ENCODE measurements at places on chromosomes 2 and 18.
A peak's percentile ranks its signal among the peaks of the same experiment; 100 is the strongest.

DNA sequence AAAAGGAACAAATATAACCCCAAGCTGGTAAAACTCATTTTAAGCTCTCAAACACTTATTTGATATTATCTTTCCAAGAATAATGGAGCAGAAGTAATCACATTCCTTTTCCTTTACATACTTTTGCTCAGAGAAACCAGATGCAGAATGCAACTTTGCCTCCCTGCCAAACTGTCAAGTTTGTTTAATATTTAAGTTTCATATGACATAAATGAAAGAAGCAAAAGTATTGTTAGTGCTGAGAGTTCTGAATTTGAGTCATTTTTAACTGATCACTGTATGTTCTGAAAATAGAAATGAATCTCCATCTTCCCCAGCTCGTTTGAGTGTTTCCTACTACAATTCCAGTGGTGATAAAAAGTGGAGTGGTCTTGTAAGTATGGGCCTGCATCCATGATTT, 423.4 kb downstream of the PID1 start:
- peaks cover 6% of the 10 kb centered on the region for H3K4me1 ChIP-seq
- H3K36me3 ChIP-seq: no peaks in the 10 kb centered on the region
- H3K27ac ChIP-seq: no peak overlapping the region

GRCh38 chr2:150919901-150920300, 341.8 kb downstream of the RBM43 start:
- peaks cover 7% of the 10 kb centered on the region for H3K4me1 ChIP-seq
- DNase-seq: no peak
- no peaks in the 10 kb centered on the region for H3K36me3 ChIP-seq
- no peak overlapping the region for H3K27ac ChIP-seq

DNA sequence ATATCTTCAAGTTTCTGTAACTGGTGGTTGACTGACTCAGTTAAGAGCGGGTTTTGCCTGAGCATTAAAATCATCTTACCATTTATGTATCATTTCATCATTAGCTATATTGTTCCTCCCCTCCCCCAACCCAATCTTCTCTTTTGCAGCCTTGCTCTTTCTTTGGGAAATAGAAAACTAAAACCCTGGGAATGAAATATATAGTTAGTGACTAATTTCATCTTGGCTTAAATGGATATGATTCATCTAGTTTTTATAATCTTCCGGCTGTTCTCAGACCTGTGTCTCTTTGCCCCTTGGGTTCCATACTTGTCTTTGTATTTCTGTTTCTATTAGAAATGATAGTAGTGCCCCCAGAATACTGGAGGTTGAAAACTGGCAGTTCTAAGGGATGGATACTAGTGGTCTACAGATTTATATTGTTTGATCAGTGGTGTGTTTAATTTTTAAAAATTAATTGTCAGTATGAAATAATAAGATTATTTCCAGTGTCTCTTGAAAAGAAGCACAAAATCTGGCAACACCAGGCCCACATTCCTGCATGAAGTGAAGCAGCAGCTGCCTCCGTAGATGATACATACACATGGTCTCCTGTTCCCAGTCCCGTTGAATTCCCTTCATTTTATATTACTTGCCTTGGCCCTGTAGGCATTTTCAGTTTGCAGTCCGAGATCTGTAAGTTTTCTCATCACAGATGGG, 44.5 kb downstream of the PHLPP1 start:
- peaks cover 6% of the 10 kb centered on the region for H3K36me3 ChIP-seq
- H3K27ac ChIP-seq: peak overlapping the region; percentile 48
- no peak for DNase-seq
- no peak overlapping the region for H3K4me3 ChIP-seq
- peaks cover 38% of the 10 kb centered on the region for H3K4me1 ChIP-seq

DNA sequence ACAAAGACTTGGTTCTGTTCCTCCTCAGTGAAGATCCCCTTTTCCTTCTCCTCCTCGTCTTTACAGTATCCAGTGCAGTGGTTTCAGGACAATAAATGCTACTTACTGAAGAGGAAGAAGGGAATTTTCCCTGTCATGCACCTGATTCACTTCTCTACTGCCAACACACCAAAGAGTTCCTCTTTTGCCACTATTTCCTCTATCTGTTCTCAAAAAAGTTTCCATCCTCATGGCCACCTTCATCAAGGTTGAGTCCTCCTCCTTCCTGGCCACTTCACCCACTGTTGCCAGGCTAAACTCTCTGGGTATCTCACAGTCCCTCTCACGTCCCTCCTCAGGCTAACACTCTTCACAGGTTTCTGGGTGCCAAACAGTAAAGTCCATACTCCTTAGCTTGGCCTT, 41.7 kb downstream of the PLEKHM3 start:
- no peaks in the 10 kb centered on the region for H3K27me3 ChIP-seq
- H3K4me3 ChIP-seq: no peak overlapping the region
- DNase-seq: no peak
- no peak overlapping the region for H3K27ac ChIP-seq
- H3K4me1 ChIP-seq: peaks cover 8% of the 10 kb centered on the region

DNA sequence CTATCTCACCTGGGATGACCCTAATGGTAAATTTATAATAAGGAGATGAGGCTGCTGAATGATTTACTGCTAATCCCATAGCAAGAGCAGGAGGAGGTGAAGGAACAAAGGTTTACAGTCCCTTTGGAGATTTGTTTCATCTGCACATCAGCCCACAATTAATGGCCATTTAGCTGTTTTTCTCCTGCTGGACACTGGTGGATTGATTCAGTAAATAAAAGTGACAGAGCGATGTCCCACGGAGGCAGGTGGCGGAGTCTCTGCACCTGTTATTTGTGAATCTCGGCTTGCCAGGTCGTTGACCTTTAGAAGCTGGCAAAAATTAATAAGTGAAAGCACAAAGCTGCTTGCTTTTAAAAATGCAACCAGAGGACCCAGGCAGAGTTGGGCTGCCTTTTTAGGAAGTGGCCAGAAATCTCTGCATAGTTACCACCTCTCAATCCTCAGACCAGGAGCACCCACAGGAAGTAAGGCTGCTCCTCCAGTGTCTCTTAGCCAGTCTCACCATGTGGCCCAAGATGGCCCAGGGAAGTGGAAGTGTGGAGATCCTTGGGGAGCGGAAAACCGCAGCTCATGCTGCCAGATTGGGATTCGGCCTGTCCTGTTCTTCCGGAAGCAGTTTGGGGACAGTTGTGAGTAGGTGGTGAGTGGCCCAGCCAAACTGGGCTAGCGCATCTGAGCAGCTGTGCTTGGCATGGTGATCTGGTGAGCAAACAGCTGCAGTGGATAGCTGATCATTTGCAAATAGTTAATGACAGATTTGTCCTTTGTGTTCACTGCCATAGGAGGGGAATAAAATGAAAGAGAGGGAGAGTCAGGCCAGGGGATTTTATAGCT, 1005.7 kb upstream of the PIK3C3 start:
- no peak for DNase-seq
- no peaks in the 10 kb centered on the region for H3K36me3 ChIP-seq
- no peaks in the 10 kb centered on the region for H3K27me3 ChIP-seq
- H3K27ac ChIP-seq: no peak overlapping the region
- no peak overlapping the region for H3K4me3 ChIP-seq

- no peak overlapping the region for H3K27ac ChIP-seq
- no peak overlapping the region for H3K4me3 ChIP-seq
- no peaks in the 10 kb centered on the region for H3K36me3 ChIP-seq
- DNase-seq: no peak
- peaks cover 29% of the 10 kb centered on the region for H3K4me1 ChIP-seq
- H3K27me3 ChIP-seq: no peaks in the 10 kb centered on the region
Measured at GRCh38 chr2:855177-855576, 95.5 kb upstream of the SNTG2 start.

DNA sequence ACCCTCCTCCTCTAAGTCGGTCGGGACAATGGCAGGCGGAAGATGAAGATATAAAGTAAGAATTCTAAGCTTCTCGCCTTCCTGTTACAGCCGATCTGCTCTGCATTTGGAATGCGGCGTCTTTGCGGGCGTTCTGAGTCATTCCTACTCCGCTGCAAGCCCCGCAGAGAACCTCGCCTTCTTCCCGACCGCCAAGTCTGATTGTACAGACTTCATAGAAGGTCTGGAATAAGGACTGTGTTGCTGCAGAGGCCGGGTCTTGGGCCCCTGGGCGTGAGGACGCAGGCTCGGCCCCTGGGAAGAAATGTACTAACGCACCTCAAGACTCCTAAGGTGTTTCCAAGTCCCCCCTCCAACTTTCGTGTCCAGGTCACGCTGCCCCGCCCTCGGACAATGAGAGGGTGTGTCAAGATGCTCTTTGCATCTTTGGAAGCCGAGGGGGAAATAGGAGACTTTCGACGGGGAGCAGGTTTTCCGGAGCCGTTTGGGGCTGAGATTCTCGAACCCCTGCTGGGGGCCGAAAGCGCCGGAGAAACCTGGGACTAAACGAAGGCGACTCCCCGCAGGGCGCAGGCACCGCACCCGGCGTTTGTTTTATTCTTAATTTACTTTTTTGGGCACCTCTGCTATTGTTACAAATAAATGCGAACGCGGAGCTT, 12.7 kb upstream of the PAX3 start:
- no peaks in the 10 kb centered on the region for H3K36me3 ChIP-seq
- peaks cover 100% of the 10 kb centered on the region for H3K27me3 ChIP-seq
- H3K27ac ChIP-seq: no peak overlapping the region

DNA sequence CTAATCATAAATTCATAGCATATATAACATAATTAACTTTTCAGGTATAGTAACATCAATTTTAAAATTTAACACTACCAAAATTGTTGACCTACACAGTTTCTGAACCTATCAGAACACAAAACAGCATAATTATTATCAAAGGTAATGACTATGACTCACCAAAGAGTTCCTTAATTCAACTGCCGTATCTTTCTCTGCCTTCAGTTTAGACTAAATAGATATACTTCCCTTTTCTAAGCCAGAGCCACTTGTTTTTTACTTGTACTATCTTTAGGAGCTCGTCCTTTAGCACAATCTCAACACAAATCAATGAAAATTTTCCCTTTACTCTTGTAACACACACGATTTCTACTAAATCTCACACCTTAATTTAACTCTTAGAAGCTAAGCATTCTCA, 54.4 kb downstream of the CCDC88A start:
- H3K27ac ChIP-seq: no peak overlapping the region
- peaks cover 2% of the 10 kb centered on the region for H3K36me3 ChIP-seq
- no peaks in the 10 kb centered on the region for H3K4me1 ChIP-seq
- no peak overlapping the region for H3K4me3 ChIP-seq

DNA sequence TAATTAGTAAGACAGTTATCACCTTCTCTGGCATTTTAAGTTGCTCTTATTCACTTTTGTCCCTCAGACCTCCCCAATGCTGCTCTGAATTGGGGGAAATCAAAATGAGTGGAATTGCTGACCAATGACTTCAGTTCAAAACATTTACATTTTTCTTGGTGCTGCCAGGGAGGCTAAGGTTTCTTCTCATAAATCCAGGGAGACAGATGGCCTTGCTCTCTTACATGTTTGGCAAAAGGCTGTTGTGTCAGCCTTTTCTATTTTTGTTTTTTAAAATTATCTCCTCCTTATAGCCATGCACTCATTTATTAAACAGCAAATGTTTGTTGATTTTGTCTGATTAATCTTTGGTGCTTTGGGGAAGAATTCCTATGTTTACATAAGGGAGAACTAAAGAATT, 82.0 kb downstream of the GALNT13 start:
- H3K4me1 ChIP-seq: no peaks in the 10 kb centered on the region
- no peak overlapping the region for H3K27ac ChIP-seq
- no peaks in the 10 kb centered on the region for H3K27me3 ChIP-seq
- peaks cover 3% of the 10 kb centered on the region for H3K36me3 ChIP-seq
- DNase-seq: no peak

DNA sequence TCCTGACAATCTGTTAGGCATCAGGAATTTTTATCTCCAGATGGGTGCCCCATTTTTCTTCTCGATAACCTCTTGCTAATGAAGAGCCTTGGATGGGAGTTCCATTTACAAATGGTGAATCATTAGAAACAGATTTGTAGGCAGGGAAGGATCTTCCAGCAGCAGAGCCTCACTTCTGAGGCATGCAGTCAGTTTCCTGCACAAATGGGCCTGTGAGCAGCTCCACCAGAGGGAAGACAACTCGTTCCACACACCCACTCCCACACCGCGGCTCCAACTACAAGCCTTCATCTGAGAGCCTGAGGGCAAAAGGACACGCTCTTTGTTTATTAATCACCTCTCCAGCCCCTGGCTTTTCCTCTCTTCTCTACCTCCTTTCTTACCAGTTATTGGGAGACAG, 108.5 kb downstream of the CTAGE1 start:
- DNase-seq: no peak
- peaks cover 1% of the 10 kb centered on the region for H3K36me3 ChIP-seq
- peaks cover 32% of the 10 kb centered on the region for H3K4me1 ChIP-seq

DNA sequence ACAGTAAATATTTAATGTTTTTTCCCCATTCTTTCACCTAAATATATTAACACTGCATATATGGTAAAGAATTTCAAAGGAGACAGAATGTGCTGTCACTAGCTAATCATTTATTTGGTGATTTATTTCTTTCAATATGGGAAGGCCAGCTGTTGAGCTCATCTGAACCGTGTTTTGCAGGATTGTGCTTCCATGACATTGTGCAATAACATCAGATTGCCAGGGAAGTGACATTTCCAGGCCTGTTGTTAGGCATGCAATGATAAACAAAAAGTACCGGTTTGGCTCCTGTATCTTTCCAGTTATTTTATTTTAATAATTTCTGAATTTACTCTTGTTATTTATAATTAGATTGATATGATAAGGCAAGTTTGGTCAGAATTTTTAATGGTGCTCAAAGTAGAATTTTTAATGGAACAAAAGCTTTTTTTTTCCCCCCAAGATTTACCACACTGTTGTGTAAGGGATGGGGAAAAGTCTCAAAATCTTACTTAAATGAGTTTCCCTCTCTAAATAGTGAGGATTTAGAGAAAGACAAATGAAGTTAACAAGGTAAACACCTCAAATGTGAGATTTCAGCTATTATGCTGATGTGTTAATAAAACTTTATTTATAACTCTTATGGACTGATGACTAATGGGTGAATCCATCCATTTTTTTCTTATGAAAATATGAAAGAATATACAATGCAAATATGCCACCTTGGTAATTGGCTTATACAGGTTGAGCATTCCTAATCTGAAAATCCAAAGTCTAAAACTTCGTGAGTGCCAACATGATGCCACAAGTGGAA, 52.7 kb downstream of the MALT1 start:
- H3K4me3 ChIP-seq: no peak overlapping the region
- no peaks in the 10 kb centered on the region for H3K4me1 ChIP-seq
- peaks cover 16% of the 10 kb centered on the region for H3K36me3 ChIP-seq
- H3K27ac ChIP-seq: no peak overlapping the region
- H3K27me3 ChIP-seq: no peaks in the 10 kb centered on the region

- H3K27ac ChIP-seq: peak overlapping the region; percentile 19
- peaks cover 8% of the 10 kb centered on the region for H3K36me3 ChIP-seq
- peaks cover 48% of the 10 kb centered on the region for H3K4me1 ChIP-seq
- H3K4me3 ChIP-seq: no peak overlapping the region
Measured at GRCh38 chr18:37508207-37508606, 57.4 kb downstream of the CELF4 start.

DNA sequence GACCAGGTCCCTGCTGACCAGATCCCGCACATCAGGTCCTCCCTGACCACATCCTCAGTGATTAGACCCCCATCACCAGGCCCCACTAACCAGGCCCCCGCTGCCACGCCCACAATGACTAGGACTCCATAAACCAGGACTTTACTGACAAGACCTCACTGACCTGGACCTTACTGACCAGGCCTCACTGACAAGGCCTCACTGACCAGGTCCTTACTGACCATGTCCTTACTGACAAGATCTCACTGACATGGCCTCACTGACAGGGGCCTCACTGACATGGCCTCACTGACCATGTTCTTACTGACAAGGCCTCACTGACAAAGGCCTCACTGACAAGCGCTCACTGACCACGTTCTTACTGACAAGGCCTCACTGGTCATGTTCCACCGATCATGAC, 107.9 kb upstream of the TEKT4 start:
- no peaks in the 10 kb centered on the region for H3K4me1 ChIP-seq
- no peak overlapping the region for H3K4me3 ChIP-seq
- no peaks in the 10 kb centered on the region for H3K27me3 ChIP-seq
- no peak for DNase-seq
- H3K36me3 ChIP-seq: no peaks in the 10 kb centered on the region
- H3K27ac ChIP-seq: no peak overlapping the region

Measured in mesothelial cell of epicardium (in vitro differentiated cells).